ENCODE measurements at places on chromosomes 6 and 20.

- peak; percentile 55 for DNase-seq
Observed at GRCh38 chr6:38460186-38460585, 179.5 kb downstream of the BTBD9 start.

DNA sequence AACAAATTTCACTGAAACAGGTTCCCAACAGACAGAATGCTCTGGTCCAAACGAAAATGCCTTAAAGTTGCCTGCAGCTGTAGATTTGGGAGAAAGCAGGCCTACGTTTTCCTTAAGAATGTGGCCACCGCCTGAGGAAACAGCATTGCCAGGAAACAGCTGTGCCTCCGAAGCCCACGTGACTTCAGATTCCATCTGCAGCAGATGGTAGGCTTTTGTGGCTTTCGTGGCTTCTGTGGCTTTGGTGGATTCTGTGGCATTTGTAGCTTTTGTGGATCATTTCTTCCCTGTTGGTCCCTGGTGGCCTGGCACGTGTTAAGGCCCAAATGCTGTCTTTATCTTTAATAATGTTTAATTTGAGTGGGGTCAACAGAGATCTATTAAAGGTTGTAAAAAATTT lies 222.9 kb downstream of the TTLL2 start:
- DNase-seq = no peak

DNA sequence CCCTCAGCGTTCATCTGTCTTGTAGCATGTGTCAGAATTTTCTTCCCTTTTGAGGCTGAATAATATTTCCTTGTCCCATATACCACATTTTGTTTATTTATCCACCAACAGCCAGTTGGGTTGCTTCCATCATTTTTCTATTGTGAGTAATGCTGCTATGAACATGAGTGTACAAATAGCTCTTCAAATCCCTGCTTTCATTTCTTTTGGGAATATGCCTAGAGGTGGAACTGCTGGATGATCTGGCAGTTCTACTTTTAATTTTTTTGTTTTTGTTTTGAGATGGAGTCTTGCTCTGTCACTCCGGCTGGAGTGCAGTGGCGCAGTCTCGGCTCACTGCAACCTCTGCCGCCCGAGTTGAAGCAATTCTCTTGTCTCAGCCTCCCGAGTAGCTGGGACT lies 64.7 kb downstream of the SASH1 start:
- peak; percentile 98 for DNase-seq

DNA sequence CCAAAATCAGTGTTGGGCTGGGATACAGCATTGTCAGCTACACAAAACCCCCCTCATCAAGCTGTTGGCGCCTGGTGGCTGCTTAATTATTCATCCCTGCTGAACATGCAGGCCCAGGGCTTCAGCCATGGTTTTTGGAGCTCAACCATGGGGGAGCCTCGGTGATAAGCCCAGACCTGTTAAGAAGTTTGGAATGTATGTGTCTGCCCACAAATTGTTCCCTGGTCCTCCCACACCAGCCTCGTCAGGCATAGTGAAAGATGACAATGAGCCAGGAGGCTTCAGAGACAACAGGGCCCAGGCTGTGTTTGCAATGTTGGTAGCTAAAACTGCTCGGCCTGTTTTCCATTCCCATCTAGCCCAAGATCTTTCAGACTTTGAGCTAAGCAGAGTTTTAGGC lies 34.8 kb upstream of the SIRPA start:
- no peak for DNase-seq

DNA sequence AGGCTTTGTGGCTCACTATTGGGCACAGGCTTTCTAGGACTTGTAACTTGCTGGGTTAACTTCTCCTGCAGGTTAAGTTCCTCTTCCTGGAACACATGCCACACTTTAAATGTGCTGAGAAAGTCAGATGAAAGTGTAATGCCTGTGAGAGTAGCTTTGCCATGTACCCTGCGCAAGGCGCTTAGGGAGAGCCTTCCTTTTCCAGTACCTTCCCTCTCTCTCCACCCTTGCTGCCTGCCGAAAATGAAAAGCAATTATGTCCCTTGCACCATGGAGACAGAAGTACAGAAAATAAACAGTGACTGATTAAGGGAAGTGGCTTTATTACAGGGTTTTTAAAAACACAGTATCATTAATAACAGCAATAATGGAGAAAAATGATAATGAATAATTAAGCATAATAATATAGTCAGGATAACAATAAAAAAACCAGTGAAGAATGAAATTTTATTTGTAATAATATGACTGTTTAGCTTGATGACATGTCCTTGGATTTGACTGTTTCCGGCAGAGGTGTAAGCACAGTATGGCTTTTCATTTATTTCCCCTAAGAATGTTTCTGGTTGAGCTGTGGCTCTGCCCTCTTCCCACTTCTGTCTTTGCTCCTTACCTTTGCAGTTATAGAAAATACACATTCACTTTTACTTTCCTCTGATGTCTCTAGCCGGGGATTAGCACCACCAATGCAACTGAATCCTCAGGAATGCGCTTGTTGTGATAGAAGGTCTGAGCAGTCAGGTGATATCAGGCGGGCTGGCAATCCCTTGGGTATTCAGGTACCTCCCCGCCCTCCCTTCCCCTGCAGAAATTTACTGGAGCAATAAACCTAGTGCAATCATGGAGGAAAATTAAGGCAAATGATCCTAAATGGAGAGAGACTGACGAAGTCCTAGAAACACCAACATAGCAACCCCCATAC lies 472.3 kb upstream of the CITED2 start:
- DNase-seq = no peak
